Testis (tissue), 5 donors: ENCODE measurements at places on chromosomes 1 and 21.

GRCh38 chr1:212635141-212635631 lies 26.6 kb downstream of the ATF3 start:
- no peaks in the 10 kb centered on the region for H3K36me3 ChIP-seq
- DNase-seq = no peak
- H3K27ac ChIP-seq = no peak overlapping the region
- peaks cover 16% of the 10 kb centered on the region for H3K4me1 ChIP-seq

DNA sequence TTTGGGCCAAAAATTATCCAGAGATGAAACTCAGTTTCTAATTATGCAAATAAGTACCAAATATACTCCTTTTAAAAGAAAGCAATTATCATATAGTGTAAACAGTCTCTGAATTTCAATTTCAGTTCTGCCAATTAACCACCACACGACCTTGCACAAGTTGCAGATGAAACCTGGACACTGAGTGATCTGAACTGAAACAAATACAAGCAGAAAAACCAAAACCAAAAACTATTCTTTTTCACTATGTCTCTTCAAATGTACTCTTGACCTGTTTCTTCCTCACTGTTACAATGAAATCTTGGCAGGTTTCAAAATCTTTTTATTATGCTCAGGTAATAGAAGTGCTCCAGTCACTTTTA lies 79.2 kb downstream of the TYW3 start:
- H3K4me1 ChIP-seq = no peaks in the 10 kb centered on the region
- no peak for DNase-seq
- no peak overlapping the region for H3K27ac ChIP-seq
- no peaks in the 10 kb centered on the region for H3K27me3 ChIP-seq
- H3K4me3 ChIP-seq = no peak overlapping the region
- H3K36me3 ChIP-seq = no peaks in the 10 kb centered on the region

DNA sequence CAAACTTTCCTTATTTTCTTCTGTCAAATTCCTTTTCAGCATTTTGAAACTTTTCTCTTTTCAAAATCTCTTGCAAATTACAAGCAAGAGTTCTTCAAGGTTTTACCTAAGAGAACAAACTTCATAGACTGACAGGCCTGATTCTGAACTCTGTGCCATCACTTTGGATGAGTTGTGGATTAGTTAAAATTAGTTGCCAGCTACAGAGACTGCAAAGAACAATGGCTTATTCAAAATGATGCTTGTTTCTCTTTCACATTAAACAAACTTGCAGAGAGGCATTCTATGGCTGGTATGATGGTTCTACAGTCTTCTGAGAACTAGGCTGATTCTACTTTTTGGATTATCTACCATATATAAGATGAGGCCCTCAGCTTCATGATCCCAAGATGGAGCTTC lies 3.8 kb downstream of the LRRC8B start:
- no peak overlapping the region for H3K4me3 ChIP-seq
- H3K36me3 ChIP-seq = no peaks in the 10 kb centered on the region
- H3K27ac ChIP-seq = no peak overlapping the region
- no peaks in the 10 kb centered on the region for H3K27me3 ChIP-seq
- no peak for DNase-seq
- no peaks in the 10 kb centered on the region for H3K4me1 ChIP-seq

- DNase-seq = no peak
- H3K27ac ChIP-seq = no peak overlapping the region
- H3K27me3 ChIP-seq = no peaks in the 10 kb centered on the region
- no peaks in the 10 kb centered on the region for H3K36me3 ChIP-seq
- no peaks in the 10 kb centered on the region for H3K4me1 ChIP-seq
These were observed 103.4 kb downstream of the PAX7 start for GRCh38 chr1:18734001-18734400.
